ENCODE measurements at places on chromosomes 12 and 14.

DNA sequence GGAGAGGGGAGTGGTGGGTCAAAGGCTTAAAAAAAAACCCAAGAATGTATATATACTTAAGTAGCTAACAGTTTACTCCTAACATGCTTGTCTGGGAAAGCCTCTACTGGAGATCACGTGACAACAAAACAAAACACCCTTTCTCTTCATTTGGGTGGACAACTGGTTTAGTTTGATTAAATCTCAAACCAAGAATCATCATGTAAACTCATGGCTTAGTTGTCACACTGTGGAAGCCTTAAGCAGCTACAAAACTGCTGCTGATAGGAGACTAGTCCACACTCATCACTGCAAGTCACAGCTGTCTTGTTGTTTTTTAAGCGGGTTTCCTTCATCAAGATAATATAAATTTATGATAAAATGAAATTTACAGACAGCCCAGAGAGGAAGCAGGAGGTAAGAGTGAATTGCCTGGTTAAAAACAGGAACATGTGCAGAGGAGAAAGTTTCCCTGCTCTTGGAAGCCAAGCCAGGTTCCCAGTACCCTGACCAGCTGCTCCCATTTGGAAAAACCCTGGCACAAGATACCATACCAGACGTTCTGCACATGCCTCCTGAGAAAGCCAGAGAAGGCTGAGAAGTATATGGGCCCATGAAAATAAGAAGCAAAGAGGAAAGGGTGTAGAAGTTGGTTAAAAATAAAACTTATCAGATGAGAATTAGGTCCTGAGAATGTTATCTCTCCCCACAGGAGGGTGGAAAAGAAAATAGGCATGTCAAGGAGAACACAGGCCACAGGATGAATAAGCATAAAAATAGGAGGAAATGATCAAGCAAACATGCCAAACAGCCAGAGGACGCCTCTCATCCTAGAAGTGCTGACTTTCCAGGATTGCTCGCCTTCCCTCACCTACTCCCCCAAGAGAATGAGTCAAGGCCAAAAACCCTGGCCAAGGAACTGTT is 34.0 kb downstream of the EGLN3 start:
- DNase-seq = no peak

GRCh38 chr14:22483863-22484593 is 105.0 kb downstream of the DAD1 start:
- no peak for DNase-seq

DNA sequence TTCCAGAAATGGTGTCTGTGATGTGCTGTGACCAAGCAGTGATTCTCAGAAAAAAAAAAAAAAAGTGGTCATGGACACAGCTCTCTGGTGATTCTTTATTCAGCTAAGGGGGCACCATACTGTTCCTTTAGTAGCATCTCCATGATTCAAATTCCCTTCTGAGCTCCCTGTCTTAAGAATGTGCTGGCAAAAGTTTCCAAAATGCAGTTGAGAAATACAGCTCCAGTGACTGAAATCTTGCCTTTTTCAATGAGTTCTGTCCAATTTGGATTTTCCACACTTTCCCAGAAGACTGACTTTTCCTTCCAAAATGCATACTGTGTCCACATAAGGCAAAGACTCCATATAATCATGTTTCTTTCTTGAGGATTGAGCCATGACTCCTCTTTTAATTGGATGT is 24.3 kb upstream of the CPM start:
- DNase-seq = no peak

GRCh38 chr12:96195845-96196451 is 1.8 kb downstream of the ELK3 start:
- no peak for DNase-seq

- no peak for DNase-seq
These were observed 212.0 kb downstream of the PTPRO start for GRCh38 chr12:15534322-15534721.

DNA sequence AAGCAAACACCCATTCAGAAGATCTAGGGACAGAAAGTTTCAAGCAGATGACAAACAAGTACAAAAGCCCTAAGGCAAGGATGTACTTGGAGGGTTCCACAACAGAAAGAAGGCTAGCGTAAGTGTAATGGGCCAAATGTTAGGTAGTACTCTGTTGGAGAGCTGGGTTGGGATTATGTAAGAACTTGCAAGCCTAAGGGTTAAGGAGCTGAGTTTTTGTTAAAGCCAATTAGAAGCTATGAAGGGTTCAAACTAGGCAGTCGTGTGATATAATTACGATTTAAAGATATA is 41.4 kb downstream of the HECTD1 start:
- no peak for DNase-seq

DNA sequence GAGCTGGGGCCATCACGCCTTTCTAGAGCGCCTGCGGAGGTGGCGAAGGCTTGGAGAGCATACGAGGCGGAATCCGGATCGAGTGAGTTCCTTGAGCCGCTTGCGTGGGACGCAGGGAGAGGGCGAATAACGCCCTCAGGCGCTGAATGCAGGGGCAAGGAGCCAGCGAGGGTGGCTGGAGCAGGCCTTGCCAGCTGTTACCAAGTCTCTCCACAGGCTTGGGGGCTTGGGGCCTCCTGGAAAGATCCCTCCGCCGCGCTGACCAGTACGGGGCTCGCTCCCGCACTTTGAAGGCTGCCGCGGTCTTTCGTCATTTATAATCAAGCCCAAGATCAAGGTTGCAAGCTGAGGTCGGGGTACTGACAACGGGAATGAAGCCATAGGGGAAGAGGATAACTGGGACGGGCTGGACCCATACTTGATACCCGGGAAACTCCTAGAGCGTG is 1.2 kb downstream of the FLRT2 start:
- DNase-seq = no peak

- no peak for DNase-seq
These were observed 5.5 kb upstream of the PFDN5 start for GRCh38 chr12:53289891-53290290.

DNA sequence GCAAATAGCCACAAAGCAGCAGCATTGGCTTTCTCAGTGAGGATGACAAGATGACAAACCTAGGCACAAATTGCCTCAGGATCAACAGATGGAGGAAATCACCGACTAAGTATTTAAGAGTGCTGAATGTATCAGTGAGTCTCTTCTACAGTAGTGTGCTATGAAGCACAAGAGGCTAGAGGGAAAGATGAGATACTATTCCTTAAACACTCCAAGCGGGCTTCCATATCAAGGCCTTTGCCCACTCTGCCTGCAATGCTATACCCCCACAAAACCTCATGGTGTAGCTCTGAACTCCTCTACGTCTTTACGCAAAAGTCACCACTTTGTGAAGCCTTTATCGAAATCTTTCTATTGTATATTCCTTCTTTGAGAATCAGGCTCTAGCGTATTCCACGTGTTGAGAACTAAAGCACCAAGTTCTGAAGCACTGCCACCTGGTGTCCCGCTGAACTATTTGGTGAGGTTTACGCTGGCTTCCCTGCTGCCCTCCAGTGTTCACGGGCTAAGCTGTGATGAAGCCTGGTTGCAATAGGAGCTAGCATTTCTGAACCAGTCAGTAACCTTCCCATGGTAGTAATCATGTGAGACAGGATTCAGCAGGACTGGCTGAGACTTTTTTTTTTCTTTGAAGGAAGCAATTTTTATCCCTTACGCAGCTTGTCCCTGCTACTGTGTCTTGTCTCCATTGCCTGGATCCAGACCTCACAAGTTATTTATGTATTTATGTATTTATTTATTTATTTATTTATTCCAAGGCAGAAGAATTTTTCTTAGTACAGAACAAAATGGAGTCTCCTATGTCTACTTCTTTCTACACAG is 426.5 kb upstream of the OR4E1 start:
- no peak for DNase-seq

DNA sequence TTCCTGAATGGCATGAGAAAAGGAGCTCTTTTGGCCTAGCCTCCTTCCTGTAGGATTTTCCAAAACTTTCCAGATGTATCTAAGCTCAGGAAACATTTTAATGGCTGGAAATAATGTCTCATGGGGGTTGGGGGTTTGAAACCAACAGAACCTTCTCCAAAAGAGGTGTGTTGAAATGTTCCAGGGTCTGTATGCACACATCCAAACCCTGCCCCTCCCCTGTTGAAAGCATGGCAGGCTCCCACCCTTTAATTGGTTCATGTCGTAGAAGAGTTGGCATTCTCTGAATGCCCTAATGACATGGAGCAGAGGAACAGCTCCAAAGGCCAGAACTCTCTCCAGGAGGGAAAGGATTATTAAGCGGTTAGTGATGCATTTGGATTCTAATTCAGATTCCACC is 353.2 kb downstream of the ZFP36L1 start:
- no peak for DNase-seq

DNA sequence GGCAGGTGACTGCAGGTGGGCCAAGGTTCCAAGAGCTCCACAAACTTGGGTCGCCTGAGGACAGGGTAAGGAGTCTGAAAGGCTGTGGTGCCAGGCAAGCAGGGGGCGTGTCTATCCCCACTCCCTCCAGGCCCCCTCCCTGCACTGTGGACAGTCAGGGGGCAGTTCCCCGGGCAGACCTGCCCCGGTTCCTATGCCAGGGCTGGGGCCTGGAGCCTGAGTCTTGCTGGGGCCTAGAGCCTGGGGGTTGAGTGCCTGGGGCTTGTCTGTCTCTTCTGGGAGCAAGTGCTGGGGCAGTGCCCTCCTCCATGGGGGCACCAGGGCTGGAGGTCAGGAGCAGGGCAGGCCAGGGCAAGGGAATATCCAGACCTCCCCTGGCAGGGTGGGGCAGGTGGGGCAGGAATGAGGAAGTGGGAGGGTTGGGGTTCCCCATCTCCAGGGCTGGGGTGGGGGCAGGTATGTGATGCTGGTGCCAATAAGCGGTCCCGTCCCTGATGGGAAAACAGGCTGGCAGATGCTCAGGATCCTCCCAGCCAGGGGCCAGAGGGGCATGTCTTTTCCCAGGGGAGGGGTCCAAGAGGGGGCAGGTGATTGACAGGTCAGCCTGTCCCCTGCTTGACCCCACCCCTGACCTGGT is 11.9 kb upstream of the TNFAIP2 start:
- DNase-seq = no peak

DNA sequence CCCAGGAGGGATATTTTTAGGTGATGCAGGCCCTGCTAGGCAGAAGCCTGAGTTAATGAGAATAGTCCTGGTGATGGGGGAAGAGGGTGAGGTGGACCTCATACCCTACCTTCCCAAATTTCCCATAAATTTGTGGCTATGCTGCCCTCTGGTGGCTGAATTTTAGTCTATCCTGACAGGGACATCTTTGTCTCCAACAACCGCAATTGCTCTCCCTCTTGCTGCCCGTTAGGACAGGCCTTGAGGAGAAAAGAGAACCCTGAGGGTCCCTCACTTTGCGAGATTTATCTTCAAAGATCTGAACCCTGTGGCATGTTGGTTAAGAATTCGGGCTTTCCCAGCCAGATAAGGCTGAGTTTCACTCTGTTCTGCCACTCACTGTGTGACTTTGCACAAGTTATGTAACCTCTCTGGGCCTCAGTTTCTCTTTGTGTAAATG is 9.8 kb upstream of the ZNF385A start:
- peak; percentile 36 for DNase-seq

- DNase-seq = no peak
These were observed 184.7 kb upstream of the DCN start for GRCh38 chr12:91367234-91367849.

DNA sequence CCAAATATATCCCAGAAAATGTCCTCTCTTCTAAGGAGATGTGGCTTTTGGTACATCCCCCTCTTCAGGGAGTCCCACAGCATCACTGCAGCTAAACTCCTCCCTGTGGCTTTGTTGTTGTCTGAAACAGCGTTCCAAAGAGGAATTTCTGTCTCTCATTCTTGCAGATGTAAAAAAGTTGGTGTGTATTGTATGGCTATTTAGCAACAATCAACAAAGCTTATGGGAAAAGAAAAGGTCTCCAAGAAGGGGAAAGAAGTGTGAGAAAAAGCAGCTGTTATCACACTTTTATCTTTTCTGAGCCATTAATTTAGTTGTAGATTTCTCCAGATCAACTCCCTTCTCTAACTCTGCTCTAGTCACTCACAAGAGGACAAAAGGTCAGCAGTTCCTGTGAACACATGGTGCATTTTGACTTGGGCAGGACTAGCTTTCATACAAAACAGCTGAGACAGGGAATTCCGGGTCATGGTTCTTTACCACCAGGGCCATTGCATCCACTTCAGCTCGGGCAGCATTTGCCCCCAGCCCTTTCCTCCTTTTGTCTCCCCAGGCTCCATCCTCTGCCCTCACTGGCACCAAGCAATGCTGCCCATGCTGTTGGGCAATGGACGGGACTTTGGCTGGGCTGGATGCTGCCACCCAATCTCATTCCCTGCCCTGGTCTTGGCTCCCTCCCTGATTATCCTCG is 184.7 kb downstream of the TMX1 start:
- no peak for DNase-seq

GRCh38 chr14:59228421-59228820 is 40.0 kb downstream of the DAAM1 start:
- DNase-seq = no peak

DNA sequence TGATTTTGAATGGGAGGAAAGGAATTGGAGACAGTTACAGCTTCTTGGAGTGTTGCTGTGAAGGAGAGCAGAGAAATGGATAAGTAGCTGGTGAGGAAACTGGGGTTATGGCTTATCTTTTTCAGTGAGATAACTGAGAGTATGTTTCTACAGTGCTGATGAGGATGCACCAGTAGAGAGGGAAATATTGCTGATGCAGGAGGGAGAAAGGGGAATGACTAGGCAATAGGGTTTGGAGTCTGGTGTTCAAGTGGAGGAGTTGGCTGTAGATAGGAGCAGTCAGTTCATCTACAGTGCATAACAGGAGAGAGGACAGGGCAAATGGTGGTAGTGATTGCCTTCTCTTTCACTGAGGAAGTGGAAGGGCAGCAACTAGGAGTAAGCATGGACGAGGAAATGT is 33.0 kb downstream of the SPATS2 start:
- DNase-seq = no peak

DNA sequence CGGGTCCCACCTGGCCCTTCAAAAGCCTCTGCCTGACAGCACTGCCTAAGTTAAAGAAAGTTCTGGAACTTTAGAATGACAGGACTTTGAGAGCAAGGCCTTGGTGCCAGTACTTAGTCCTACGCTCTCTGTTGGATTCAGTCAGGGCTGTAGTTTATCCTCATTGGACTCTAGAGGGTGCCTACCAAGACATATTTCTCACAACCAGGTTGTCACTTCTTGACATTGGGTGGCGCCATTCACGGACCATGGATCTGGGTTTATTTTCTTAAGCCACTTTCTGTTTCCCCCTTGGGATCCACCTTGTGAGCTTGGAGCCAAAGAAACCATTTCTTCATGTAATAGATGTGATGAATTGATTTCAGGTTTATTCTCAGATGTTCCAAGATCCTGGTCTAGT is 787.0 kb upstream of the TBX3 start:
- DNase-seq = no peak

DNA sequence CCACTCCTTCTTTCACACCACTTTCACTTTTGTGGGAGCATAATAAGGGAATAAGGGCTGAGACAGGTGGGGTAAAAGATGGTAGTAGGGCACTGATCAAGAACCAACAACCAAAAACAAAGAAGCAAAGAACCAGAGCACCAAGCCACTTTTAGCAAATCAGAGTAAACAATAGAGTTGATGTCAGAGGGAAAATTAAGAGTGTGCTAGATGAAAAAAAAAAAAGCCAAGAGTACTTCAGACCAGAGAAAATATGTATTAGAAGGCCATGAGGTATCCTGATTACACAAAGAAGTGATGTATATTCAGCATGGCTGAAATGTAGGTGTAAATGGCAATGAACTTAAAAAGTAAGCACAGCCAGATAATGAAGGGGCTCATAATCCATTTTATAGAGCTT is 75.4 kb downstream of the ABCC9 start:
- DNase-seq = no peak

Data from NCI-H748 treated with DMSO at 0.1 percent for 48 hours (cell line).